Left renal pelvis (tissue), 4 donors: ENCODE measurements at places on chromosomes 5 and 9. TPM values are rescaled to one million over a fixed set of nuclear protein-coding genes. Genes with fewer than 3 reads are reported as not detected.

The SLC46A2 gene
- not detected for polyA plus RNA-seq

The LECT2 gene
- 4.6 TPM for polyA plus RNA-seq

The PHF24 gene
- 1.00 TPM for polyA plus RNA-seq

The ARL10 gene
- polyA plus RNA-seq, result 11.2 TPM

The LCNL1 gene
- polyA plus RNA-seq, result 0.13 TPM

The SPATA31A3 gene
- polyA plus RNA-seq, result not detected

The PHYHD1 gene
- 51.0 TPM for polyA plus RNA-seq

The STK32A gene
- polyA plus RNA-seq, result 16.5 TPM

DNA sequence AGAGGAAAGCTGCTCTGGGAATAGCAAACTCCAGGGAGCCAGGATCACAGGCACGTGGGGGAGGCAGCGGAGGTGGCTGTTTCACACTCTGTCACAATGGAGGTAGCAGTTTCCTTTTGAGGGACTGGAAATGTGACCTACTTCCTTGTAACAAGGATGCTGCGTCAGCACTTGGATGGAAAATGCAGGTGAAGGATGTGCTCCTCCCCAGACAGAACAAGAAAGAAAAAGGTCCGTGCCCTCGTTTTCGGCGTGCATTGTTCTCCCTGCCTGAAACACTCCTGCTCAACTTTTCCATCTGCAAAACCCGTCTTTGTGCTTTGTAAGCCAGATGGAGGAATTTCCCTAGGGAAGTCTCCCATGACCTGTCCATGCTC is 55.1 kb upstream of the SH3PXD2B start:
- no peak for DNase-seq

DNA sequence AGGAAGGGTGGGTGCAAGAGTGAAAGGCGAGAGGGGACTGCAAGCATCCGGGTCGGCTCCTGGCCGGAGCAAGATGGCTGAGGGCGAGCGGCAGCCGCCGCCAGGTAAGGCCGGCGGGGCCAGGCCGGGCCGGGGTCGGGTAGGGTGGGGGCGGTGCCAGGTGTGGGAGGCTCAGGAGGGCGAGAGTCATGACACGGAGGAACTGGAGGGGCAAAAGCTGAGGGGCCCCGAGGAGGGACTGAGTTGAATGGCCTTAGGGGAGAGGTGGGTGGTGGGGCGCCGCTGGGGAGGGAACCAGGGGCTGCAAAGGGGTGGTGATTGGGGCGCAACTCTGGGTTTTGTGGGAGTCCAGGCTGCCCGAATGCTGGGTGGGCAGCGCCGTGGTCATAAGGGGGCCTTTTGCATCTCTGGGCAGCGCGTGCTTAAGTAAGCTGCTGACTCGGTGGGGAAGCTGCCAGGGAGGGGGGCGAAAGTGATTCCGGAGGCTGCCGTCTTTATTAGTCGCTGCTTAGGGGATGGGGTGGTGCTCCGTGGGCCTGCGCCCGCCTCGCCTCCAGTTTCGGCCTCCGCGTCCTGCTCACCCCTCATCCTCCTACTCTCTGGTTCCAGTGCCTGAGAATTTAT is 425 bp downstream of the PTPA start:
- DNase-seq, result no peak

- DNase-seq, result no peak
Observed at GRCh38 chr9:105658351-105658750, 3.9 kb upstream of the TAL2 start.

DNA sequence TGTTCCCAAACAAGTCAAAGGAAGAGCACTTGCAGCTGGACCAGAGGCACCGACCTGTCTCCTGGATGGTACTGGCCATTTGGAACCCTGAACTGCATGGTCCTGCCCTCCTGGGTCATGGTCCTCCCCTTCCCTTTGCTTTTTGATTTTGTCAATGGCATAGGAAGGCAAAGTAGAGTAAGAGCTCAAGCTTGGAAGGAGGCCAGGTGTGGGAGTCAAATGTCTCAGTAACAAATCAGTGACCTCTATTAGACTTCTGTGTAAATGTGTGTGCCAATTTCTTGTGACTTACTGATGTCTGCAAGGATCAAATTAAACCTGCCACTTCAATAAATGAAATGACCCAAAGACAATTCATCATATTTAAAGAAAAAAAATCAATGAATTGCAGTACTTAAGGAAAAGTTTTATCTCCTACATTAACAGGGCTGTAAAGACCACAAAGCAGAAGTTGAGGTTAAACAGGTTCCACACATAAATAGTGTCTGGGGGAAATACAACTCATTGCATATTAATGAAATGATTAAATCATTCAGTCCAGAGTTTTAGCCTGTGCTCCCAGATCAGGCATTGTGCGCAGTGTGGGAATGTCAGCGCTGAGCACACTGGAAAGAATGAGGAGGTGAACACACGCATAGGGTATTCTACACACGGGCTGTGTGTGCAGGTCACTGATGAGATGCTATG is 32.7 kb downstream of the OSMR start:
- DNase-seq, result no peak

DNA sequence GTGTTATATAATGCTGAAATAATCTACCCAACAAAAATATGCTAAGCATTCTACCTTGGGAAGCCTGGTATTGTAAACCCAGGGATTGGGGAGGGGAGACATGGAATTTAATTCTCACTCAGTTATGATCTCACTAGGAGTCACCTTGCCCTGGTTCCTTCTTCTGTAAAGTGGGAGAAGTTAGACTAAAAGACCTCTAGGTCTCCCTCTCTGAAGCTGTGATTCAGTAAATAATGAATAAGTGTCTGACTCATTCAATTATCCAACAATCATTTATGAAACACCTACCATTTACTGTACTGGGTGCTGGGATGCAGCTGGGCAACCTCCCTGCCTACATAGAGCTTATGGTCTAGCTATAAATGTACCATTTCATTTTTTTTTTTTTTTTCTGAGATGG is 20.2 kb upstream of the SPARC start:
- no peak for DNase-seq

DNA sequence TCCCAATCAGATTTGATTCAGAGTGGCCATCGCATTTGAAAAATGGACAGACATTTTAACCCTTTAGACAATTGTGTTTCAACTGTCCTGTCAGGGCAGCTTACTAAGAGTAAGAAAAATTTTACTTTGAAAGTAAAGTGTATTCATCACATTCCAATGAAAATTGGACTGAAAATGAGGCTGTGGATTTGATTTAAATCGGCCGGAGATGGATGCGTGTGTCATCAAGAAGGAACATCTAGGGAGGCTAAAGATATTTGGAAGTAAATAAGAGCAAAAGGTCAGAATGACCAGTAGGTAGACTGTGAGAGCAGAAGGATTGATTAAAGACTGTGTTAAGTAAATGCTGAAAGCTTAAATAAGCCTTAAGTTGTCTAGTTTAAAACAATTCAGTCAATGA is 1.5 kb downstream of the ZCCHC7 start:
- DNase-seq, result no peak

DNA sequence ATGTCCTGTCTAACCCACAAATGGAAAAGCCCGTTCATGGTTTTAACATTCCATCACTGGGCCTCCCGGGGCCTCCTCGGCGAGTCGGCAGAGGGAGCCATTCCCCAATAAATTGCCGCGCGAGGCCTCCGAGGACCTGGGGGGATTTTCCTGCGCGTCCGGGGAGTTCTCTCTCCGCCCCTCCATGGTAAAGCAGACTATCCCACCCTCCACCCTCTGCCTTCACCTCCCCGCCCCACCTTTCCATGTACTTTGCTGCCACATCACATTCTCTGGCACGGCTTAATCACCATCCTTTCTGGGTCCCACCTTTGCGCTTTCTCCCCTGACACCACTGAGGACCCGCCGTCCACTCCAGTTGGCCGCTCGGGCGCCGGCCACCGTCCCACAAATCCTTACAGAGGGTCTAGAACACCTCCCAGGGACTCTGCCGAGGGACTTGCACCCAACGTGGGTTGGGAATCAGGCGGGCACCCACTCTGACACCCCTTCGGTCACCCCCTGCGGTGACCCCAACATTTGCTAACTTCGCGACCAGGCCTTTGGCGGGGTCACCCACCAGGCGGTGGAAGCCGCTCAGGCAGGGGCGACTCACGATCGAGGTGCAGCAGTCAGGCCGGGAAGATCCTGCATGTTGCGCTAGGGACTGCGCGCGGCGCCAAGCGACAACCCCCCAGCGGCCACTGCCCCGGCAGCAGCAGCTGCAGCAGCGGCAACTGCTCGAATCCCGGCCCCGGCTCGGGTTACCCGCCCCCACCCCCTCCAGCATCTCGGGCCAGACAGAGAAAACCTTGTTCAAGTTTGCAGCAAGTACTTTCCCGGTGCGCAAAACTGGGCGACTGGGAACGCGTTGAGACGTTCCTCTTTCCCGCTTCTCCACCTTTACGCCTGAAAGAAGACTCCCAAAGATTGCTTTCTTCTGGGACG is at the start of gene MEGF10:
Gene MEGF10 (plus strand): TSS at position 778 of the 927 bp plus-strand sequence. CDS start 40,513 bp downstream, outside the sequence.
- peak; percentile 38 for DNase-seq

DNA sequence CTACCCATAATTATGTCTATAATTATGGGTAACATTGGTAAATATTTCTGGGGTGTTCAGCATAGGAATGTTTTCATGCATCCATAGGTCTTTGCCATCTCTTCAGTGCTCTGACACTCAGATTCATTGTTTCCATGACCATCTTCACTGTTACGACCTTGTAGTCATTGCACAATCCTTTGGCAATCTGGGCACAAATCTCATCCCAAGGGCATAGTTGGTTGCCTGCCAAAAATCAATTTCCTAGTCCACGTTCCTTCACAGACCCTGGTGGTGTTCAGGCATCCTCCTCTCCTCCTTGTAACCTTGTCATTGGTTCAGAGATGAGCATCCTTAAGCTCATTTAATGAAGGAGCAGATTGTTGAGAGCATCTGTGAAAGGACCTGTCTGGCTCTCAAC is 1400.7 kb downstream of the CDH12 start:
- DNase-seq, result no peak

DNA sequence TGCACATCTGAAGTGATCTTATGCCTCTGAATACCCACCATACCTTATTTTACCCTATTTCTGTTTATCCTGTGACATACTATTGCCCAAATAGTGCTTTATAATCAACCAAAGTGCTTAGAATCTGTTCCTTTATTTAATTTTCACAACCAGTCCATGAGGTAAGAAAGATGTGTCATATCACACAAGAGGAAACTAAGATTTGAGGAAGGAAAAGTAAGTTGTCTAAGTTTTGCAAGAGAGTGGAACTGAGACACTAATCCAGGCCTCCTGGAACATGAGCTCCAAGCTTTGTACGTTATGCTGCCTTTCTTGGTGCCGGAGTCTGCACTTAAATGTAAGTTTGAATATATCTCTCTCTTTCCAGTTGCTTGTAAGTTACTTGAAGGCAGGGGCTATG is 17.2 kb downstream of the KDM3B start:
- DNase-seq, result no peak

DNA sequence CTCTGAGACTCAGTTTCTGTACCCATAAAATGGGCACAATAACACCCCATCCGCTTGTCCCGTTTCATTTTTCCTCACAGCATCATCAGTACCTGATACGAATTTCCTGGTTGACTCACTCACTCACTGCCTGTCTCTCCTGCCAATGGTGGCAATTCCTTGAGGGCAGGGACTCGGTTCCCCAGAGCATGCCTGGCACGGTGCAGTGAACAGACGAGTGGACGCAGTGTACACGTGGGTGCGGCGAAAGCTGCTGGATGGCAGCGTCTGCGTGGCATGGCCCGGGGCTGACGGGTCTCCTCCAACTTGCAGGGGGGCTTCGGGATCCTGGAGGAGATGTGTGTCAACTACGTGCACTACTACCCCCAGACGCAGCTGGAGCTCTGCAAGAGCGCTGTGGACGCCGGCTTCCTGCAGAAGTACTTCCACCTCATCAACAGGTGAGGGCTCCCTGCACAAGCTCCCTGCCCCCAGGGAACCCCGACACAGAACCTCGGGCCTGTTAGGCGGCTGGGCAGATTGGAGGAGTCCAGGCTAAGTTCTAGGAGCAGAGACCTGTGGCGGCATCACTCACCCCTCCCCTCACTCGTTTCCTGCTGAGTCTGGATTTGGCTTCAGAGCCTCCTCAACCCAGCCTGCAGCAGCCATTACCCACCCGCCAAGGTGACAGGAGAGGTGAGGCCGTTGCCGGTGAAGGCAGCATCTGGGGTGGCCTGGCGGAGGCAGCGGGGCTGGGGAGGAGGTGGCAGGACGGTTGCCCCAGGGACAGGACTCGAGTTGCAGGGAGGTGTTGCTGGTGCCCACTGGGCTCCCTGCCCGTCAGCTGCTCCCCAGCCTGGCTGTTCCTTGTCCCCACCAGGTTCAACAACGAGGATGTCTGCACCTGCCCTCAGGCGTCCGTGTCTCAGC is 20.3 kb downstream of the DBH start:
- no peak for DNase-seq

DNA sequence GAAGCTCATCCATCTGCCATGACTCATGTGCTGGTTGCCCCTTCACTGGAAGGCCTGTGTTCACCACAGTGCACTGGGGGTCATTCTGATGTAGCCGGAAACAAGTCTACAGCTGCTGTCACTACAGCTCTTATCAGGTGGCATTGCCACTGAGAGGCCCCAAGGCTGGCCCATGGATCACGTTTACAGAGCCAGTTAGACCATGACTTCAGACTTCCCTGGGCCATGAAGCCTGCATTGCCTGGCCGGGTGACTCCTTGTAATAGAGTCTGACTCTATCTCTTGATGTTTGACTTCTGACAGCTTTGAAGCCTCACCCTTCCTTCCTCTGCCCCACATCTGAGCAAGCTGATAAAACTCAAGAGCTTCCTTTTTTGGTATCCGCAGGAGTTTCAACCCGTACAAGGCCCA is 473.5 kb upstream of the DAP start:
- DNase-seq, result no peak

- DNase-seq, result no peak
Observed at GRCh38 chr5:62314213-62314830, 8.3 kb downstream of the KIF2A start.

GRCh38 chr5:73906277-73906676 is 280.3 kb downstream of the ARHGEF28 start:
- no peak for DNase-seq

DNA sequence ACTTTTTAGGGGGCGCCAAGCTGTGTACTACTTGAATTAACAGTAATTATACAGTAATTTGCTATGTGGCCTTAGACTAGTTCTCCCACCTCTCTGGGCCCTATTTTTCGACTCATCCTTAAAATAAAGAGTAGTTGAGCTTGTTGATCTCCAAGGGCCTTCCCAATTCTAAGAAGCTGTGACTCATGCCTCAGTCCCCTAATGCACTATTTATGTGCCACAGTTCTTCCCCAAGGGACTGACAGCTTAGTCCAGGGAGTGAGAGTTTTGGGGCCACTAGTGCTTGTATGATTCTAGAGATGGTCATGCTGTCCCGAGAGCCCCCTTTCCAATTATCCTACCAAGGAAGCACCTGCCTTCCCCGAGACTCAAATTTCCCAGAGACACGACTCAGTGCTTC is 149.7 kb downstream of the PAPPA start:
- no peak for DNase-seq

DNA sequence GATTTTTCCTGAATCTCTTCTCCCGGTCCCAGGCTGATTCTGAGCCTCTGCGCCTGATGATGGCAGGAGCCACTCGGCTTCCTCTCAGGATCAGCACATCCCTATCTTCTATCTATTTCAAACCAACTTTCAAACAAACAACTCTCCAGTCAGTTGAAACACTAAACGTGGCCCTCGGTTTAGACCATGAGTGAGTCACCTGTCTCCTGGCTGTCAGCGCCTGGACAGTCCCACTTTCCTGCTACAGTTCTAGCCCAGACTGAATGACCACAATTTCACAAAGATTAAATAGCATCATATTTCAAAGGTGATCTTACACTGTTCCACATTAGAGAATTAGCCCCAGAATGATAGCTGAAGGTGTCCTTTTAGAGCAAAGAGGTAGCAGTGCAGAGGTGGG is 6.2 kb downstream of the SLC6A19 start:
- no peak for DNase-seq
